ENCODE measurements at places on chromosomes 13 and 19.

- no peak for DNase-seq
Measured at GRCh38 chr19:44696939-44697669, 1.8 kb upstream of the CEACAM16 start.

DNA sequence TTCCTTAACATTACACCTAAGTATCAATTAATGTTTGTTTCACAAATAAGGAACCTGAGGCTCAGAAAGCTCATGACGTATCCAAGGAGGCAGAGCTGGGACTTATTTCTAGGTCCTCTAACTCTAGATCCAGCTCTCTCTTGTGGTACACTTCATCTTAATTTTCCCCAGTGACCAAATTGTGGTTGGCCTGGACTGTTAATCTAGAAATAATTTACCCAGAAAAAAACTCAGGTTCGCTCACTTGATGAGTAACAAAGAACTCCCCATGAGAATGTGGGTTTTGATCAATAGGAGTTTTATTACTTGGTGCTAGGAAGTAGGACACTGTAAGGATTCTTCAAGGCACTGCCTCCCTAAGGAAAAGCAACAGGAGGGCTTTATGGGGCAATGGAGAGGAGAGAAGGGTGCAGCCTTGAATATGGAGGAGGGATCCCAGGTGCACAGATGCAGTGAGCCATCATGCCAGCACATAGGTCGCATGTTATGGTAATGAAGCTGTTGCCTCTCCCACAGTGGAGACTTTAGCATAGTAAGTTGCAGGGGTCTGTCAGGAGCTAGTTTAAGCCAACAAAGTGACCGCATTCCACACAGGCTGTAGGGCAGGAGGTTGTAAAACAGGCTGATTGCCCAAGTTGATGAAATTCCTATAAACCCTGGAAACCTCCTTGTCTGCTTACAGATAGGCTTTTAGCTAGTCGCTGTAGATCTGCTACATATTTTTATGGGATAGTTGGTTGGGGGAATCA, 14.7 kb downstream of the RAP2A start:
- no peak for DNase-seq

GRCh38 chr19:35164418-35164817, 9.9 kb downstream of the FXYD5 start:
- no peak for DNase-seq

DNA sequence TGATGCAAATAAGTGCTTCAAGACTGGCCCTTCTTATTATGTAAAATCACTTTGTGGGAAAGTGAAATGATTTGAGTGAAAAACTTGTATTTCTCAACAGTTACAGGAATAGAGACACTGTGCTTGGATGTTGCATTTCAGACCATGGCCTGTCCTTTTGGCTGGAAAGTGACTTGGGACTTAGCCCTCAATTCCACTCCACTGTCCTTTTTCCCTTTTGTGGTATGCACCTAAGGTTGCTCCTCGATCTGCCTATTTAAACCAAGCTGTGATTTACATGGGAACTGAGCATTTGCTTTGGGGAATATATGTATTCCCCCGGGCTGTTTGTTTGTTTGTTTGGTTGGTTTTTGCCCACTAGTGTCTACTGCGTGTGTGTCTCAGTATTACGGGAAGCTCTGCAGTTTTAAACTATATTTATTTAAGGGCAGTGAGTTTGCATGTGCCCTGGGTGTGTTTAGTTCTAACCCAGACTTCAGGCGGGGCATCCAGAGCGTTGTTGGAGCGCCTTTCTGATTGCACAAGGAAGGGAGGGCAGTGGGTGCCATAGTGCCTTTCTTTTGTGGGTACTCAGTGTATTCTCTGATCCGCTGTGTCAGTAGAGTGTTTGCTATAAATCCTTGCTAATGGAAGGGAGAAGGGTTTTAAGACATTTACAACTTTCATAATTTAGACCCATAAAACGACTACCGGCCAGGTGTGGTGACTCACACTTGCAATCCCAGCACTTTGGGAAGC, 18.2 kb upstream of the RNF113B start:
- DNase-seq, result no peak

DNA sequence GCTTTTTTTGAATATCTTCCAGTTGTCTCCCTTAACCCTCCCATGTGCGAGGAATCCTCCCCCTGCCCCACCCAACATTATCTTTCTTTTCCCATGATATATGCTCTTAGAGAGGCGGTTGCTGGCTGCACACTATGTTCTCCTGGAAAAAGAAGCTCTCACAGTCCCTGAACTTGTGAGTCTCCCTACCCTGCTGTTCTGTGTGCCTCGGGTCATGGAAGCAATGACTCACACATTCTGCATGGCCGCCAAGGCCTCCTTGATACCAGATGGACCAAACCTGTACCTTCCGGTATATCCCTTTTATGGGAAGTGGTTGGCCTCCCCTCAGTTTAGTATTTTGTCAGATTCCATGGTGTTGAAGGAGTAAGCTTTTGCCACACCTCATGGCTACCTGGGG, 705.4 kb downstream of the SLITRK6 start:
- no peak for DNase-seq

- DNase-seq, result no peak
Measured at GRCh38 chr19:41111296-41111695, 2.9 kb upstream of the CYP2F1 start.

DNA sequence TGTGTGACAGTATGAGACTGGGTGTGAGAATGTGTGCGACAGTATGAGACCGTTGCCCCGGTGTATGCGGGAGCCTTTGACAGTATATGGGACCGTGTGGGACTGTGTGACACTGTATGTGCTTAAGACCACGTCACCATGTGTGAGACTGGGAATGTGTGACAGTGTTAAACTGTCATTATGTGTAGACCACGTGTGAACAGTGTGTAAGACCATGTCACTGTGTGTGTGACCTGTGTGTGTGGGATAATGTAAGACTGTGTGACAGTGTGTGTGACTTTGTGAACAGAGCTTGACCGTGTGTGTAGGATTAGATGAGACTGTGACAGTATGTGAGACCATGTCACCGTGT, 549 bp downstream of the ZNF583 start:
- DNase-seq, result no peak

GRCh38 chr13:41512441-41512840, 55.1 kb downstream of the RGCC start:
- DNase-seq, result no peak

DNA sequence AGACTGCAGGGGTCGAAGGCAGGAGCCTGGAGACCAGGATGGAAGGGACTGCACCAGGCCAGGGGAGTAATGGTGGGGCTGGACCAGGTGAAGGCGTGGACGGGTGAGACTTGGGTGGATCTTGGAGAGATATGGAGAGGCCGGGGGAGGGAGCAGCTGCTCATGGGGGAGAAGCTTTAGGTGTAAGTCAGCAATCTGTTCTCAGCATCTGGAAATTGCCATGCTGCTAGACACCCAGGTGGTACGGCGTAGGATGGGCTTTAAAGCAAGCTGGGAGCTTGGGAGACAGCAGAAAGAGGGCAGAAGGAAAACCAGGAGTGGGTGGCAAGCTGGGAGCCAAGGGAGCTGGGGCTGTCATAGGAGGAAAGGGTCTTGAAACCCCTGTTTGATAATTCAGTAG, 3.0 kb downstream of the CERS4 start:
- DNase-seq, result no peak

DNA sequence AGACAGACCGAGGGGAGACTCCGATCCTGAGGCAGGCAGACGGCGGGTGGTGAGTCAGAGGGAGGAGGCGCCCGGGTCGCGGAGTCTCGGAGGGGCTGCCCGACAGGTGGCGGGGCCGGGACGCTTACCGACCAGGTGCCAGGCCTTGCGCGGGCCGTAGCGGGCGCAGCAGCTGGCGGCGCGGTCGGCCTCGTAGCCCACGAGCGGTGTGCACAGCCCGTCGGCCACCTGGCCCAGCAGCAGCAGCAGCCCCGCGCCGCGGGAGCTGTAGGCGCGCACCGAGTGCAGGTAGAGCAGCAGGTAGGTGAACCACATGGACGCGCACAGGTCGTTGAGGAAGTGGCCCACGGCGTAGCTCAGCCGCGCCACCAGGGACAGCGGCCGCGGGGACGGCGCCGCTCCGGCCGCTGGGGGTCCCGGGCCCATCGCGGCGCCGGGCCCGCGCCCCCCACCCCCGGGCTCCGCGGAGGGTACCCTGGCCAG, 367 bp downstream of the MFSD12 start:
- DNase-seq, result peak; percentile 68

DNA sequence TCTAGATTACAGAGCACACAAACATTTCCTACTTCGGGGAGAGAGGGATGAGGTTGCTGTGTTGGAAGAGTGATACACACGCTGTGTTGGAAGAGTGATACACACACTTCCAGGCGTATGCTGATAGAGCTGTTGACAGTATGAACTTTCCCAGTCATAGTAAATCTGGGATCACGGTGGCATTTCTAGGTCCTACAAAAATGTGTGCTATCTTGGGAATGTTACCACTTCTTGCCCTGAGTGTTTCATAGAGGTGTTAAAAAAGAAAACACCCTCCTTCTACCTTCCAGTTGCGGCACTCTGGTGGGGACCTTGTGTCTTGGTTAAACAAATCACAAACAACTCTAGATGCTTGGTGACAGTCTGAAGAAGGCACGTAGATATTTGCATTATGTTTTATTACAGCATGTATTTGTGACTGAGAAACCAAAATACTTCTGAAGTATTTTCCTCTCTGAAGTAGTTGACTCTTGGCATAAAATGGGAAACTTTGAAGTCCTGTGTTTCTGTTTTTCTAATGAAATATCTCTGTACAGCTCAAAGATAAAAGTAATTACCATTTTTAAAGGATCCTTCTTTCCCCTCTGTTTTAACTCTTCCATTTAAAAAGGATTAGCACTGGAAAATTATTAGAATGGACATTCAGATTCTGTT, 52.5 kb downstream of the ARHGAP35 start:
- DNase-seq, result no peak

DNA sequence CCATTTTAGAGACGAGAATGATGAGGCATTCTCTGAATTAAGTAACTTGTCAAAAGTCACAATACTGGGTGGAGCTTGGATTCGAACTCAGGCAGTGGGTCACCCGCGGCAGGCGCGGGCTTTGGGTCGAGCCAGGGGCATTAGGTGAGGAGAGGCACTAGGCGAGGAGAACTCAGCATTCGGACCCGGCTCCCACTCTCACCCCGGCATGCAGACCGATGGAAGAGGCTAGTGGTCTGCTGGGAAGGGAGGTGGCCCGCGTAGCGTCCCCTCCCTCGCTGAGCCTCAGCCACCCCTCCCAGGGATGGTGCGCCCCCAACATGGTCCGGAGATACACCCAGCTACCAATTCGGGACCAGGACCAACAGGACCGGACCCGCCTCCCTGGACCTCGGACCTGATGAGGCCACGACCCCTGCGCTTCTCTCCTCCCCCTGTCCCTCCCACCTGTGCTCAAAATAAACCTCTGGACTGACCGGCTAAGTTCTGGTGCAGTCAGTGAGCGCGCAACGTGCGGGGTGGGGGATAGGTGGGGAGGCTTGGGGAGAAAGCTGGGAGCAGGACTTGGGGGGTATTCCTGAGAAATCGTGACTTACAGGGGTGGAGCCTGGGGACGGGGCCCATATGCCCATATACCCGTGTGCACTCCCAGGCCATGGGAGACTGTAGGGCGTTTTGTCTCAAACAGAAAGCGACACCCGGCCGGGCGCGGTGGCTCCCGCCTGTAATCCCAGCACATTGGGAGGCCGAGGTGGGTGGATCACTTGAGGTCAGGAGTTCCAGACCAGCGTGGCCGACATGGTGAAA, 1.3 kb upstream of the SNAPC2 start:
- DNase-seq, result no peak

GRCh38 chr19:1725100-1726064, 27.9 kb upstream of the ONECUT3 start:
- peak; percentile 46 for DNase-seq

DNA sequence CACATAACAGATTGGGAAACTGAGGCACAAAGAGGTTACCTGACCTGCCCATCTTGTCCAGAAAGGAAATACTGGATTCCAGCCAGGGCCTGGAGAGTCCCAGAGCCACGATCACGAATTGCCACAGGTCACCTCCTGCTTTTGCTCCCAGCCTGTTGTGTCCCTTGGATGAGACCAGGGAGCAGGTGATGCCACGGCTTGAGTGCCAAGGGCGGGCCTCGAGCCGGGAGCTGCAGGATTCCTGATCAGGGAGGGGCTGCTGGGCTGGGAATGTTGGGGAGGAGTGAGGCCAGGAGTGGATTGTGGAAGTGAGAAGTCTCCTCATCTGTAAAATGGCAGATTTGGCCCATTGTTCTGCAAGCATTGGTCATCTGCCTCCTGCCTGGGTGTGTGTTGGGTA, 29.4 kb downstream of the DNM2 start:
- no peak for DNase-seq

GRCh38 chr13:95154413-95154886, 146.8 kb downstream of the ABCC4 start:
- DNase-seq, result no peak

DNA sequence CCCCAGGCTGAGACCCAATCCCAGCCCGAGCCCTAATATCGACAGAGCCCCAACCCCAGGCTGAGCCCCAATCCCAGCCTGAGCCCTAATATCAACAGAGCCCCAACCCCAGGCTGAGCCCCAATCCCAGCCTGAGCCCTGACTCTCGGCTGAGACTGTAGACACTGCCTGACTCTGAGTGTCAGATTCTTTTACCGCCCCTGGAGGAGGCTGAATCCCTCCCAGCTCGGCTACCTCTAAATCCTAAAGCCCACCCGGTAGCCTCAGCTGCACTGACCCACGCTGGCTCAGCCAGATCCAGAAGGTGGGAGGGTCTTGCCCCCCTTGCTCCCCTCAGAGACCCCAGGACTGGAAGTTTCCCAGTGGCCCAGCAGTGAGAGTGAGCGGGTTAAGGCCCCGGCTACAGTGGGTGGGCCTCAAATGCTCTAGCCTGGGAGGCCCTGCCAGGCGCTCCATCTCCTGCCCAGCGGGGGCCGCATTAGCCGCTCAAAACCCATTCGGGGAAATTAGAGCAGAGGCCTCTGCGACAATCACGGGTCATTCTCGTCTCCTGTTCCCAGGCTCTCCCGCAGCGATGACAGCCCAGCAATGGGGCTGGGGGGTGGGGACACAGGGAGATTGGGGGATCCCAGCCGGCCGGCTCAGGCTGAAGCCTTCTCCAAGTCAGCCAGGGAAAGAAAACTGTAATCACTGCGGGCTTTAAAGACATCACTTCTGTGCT, 43.8 kb downstream of the ZNRF4 start:
- no peak for DNase-seq
